ENCODE measurements at places on chromosomes 12 and 14.

DNA sequence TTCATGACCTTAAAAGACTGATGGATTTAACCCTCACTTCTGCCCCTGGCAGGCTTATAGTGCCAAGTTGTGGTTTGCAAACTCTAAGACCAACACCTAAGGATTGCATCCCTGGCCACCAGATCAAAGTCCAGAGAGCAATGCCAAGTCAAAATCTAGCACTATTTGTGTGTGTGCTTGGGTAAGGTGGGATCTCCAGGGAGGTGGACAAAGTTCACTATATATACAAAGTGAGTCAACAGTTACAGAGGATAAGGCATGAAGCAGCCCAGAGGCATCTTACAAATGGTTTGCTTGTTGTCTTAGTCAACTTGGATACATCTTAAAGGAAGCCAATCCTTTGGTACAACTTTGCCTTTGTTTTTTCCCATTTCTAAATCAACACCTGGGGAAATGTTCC is 137.3 kb downstream of the MSRB3 start:
- no peak for DNase-seq

DNA sequence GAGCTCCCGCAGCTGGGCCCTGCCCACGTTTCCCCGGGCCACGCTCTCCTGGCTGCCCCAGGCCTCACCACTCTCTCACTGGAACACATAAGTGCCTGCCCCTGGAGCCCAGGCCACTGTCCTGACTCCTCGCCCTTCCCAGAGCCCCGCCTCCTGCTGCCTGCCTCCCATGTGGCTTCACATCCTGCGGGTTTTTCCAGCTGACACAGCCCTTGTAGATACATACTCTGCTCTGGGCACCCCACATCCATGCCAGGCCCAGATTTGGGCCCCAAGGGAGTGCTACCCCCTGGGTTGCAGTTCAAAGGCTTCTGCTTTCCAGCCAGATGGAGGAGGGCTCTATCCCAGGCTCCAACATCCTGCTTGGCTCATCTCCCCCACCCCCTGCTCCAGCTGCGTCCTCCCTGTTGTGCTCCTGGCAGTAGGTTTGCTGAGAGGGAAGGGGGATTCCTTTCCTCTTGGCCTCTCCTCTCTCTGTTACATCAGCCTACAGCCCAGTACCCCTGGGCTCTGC is 60.1 kb downstream of the TSPAN9 start:
- DNase-seq, result no peak

- DNase-seq, result peak; percentile 59
Measured at GRCh38 chr12:3275171-3276041, 198.2 kb downstream of the TSPAN9 start.

DNA sequence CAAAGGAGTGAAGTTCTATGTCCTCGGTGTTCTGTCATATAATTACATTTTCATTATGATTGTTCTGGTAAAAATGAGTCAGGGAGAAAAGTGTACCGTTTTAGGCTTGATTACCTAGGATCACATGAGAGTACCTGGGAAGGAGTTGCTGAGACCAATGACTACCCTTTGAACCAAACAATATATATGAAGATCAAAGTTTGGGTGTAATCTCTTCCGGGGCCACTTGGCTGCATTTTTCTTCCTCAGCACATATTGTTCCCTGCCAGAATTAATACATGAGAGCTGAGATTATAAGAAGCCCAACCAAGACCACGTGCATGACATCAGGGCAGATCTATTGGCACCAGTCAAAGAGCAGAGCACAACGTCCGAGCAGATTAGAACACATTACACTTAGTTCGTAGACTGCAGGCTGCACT is 41.1 kb upstream of the DHRS7 start:
- no peak for DNase-seq

GRCh38 chr14:26427097-26427496 is 170.7 kb downstream of the NOVA1 start:
- no peak for DNase-seq

- DNase-seq, result no peak
Measured at GRCh38 chr14:94636744-94637412, 24.7 kb downstream of the SERPINA3 start.

GRCh38 chr14:74596741-74597450 is 15.1 kb downstream of the LTBP2 start:
- DNase-seq, result no peak

- DNase-seq, result no peak
Measured at GRCh38 chr12:70110085-70110484, 133.1 kb upstream of the CNOT2 start.

- DNase-seq, result no peak
Measured at GRCh38 chr12:93776581-93777018, 99.4 kb downstream of the CRADD start.

DNA sequence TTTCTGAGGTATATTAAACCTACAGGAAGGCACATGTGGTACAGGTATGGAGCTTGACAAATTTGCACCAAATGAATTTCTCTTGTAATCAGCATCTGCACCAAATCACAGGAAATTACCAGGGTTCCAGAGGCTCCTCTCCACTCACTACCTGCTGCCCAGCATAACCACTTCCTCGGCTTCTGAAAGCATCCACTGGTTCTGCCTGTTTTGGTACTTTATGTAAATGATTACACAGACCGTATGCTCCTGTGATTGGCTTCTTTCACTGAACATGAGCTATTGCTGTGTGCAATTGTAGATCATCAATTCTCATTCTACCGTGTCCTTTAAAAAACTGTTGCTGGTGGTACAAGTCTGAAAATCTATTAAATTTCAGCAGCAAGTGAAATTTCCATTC is 522.1 kb downstream of the TMEM132D start:
- DNase-seq, result no peak

- no peak for DNase-seq
Measured at GRCh38 chr12:102483466-102483865, 3.1 kb upstream of the IGF1 start.

- no peak for DNase-seq
Measured at GRCh38 chr12:129064209-129064855, 211.1 kb downstream of the GLT1D1 start.

- no peak for DNase-seq
Measured at GRCh38 chr12:65956056-65956738, 131.9 kb downstream of the HMGA2 start.

- no peak for DNase-seq
Measured at GRCh38 chr14:78576437-78577166, 406.4 kb downstream of the NRXN3 start.

DNA sequence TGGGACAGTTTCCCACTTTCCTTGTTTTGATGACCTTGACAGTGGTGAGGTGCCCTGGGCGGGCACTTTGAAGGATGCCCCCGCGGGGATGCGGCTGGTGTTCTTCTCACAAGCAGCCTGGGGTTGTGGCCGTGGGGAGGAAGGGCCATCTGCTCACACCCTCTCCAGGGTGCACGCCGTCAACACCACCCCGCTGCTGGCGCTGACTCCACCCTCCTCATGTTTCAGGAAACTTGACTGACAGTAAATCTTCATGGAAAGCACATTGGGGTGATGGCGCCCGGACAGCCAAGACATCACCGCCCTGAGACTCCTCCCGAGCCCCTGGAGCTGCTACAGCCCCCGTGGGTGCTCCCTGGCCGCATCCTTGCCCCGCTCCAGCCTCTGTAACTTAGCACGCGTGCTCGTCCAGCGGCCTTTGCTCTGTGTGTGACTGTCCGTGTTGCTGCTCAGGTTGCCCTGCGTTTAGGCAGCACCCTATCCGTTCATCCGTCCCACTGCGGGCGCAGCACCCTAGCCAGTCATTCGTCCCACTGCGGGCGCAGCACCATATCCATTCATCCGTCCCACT is 150.2 kb upstream of the C14orf180 start:
- DNase-seq, result no peak

DNA sequence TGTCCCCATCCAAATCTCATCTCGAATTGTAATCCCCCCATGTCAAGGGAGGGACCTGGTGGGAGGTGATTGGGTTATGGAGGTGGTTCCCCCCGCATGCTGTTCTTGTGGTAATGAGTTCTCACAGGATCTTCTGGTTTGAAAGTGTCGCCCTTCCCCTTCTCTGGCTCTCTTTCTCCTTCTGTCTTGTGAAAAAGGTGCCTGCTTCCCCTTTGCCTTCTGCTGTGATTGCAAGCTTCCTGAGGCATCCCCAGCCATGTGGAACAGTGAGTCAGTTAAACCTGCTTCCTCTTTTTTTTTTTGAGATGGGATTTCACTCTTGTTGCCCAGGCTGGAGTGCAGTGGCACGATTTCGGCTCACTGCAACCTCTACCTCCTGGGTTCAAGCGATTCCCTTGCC is 104.0 kb downstream of the CCDC91 start:
- DNase-seq, result no peak

GRCh38 chr12:110001596-110001995 is 2.4 kb downstream of the ANKRD13A start:
- no peak for DNase-seq

- DNase-seq, result no peak
Measured at GRCh38 chr12:109443794-109444193, 33.3 kb downstream of the KCTD10 start.

GRCh38 chr14:51082349-51082748 is 12.6 kb downstream of the TRIM9 start:
- DNase-seq, result no peak

DNA sequence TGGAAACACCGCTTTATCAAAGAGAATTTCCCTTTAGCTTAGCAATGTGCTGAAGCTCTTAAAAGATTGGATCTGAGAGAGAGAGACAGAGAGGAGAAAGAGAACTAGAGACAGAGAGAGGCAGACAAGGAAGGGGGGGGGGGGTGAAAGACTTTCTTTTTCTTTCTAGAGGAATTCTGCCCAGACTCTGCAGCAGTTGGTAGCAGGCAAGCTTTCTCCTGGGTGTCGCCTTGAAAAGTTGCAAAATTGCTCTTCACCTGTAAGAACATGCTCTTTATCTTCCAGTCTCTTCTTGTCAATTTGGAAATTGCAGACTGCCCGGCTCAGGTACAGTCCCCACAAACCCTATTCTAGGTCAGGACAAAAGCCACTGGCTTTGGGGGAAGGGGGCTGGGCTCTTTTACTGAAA is 2.9 kb upstream of the OTX2 start:
- DNase-seq, result no peak

GRCh38 chr14:73757876-73758391 is 43.8 kb upstream of the PNMA1 start:
- no peak for DNase-seq

GRCh38 chr12:97968641-97969197 is 506.1 kb downstream of the RMST start:
- no peak for DNase-seq

- no peak for DNase-seq
Measured at GRCh38 chr12:113305281-113305856, 29.5 kb downstream of the SLC8B1 start.

DNA sequence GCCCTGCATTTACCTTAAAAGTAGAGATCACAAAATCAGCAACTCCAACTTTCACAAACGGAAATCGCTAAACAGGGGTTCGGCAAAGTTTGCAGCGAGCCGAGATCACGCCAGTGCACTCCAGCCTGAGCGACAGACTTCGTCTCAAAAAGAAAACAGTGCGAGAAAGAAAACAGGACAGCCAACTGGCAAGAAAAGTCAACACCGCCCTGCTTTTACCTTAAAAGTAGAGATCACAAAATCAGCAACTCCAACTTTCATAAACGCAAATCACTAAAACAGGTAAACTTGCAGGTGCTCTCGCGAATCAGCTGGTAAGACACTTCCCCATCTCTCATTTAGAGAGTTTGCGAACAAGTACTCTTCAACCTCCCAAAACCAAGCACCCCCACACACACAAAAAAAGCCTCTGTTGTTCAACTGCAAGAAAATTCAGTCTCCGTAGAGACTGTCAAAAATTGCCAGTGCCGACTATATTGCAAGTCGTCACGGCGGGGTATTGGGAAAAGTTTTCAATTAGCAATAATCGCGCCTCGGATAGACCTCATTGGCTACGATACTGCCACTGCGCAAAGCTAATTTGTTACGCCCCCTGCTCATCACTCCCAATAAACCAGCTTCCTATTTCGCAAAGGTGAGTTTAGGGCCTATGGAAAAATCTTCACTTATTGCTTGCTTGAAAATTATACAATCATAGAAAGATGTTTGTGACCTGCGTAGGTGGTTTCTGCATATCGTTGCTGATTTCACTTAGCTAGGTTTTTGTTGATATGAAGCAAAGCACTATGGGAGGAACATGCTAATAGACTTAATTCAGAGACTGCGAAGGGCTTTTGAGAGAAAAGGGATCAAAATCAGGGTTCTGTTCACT is at the start of gene RNU4-1:
Gene RNU4-1 (minus strand): TSS at position 577 of the 871 bp plus-strand sequence.
- DNase-seq, result peak; percentile 77

DNA sequence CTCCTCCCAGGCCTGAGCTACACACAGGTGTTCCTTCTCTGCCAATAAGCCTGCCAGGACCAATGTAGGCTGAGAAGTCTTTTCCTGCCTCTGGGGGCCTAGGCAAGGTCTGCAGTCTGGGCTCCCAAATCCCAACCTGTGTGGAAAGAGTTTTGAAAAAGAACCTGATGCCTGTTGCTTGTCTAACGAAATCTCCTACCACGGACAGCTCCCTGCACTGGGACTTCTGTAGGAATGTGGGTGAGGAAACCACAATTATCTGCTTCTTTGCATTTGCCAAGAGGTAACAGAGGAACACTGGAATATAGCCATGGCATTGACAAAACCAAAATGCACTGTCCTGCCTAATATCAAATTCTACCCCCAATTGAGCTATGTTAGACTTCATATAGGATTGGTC is 877.0 kb upstream of the TMEM132C start:
- no peak for DNase-seq

DNA sequence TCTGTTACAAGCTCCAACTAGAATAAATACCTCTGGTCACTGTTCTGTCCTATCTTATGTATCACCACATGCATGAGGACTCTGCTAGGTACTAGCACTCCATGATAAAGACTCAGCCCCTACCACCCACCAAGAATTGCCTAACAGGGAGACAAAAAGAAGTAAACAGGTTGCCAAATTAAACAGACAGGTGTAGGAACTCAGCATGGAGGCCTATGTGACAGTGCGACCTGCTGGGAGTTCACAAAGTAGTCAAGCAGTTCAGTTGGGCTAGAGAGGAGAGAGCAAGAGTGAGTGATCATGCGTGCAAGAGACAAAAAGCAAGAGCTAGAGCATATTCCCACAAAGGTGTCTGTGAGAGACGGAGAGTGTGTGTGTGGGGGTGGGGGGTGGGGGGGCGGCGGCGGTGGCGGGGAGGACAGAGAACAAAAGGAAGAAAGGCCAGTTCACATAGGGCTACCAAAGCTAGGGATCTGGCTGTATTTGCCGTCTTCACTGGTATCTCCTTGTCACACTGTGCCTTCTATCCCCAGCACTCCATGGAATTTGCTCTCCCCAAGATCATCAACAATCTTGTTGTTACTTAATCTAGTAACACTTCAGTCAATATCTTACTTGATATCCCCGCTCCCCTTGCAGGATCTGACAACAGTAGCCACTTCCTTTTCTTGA is 81.2 kb downstream of the SPPL3 start:
- no peak for DNase-seq

- peak; percentile 91 for DNase-seq
Measured at GRCh38 chr12:56152132-56152755, at the start of gene MYL6B. Gene MYL6B, plus strand, starts transcription at chr12:56152587. Its CDS starts 1,332 bp downstream, at chr12:56153919.

- DNase-seq, result no peak
Measured at GRCh38 chr12:113476176-113476986, 4.7 kb upstream of the LHX5 start.

DNA sequence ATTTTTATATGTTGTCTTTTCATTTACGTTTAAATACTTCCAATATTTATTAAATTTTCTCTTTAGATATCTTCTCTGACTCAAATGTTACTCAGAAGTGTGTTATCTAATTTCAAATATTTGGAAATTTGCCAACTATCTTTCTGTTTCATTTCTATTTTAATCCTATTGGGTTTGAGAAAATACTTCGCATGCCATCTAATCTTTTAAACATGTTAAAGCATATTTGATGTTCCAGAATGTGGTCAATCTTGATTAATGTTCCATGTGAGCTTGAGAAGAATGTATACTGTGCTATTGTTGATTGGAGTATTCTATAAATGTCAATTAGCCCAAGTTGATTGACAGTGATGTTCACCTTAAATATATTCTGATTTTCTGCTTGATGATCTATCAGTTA is 11.9 kb upstream of the DCN start:
- DNase-seq, result no peak

Data from CD4-positive, alpha-beta T cell treated with Interleukin-6 at 100 ng/mL for 8 hours (primary cell).